Vein endothelial cell (primary cell): ENCODE measurements at places on chromosomes 3 and 15. TPM values are rescaled to one million over a fixed set of nuclear protein-coding genes. Genes with fewer than 3 reads are reported as not detected.

FBXL22 gene
- under 0.01 and 0.38 TPM in 2 replicates for total RNA-seq

PYDC2 gene
- not detected in 2 replicates for total RNA-seq

CHRFAM7A gene
- total RNA-seq: 1.6 and 3.3 TPM in 2 replicates

ATG3 gene
- total RNA-seq: 56.5 and 70.5 TPM in 2 replicates

CD200 gene
- total RNA-seq: 10.2 and 14.7 TPM in 2 replicates

MDFIC2 gene
- total RNA-seq: not detected in 2 replicates

SPATA12 gene
- total RNA-seq: 0.33 and 0.48 TPM in 2 replicates

COL6A5 gene
- total RNA-seq: not detected in 2 replicates

RTP3 gene
- total RNA-seq: not detected in 2 replicates

ACTRT3 gene
- 4.9 TPM in 2 replicates for total RNA-seq
